Astrocyte of the cerebellum (primary cell): ENCODE measurements at places on chromosomes 12 and 14.

DNA sequence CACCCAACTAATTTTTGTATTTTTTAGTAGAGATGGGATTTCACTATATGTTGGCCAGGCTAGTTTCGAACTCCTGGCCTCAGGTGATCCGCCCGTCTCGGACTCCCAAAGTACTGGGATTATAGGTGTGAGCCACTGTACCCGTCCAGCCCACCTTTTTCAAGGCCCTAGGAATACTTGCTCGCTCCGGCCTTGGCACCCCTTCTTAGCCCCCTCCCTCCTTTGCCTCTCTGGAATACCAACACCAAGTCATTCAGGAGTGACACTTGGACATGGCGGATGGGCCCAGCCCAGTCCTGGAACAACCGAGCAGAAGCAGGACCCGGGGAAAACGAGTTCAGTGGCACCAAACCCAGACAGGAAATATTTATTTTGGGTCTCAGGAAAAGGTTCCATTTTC lies 29.1 kb downstream of the PLEKHG3 start:
- no peak for DNase-seq

GRCh38 chr12:2297004-2297403 lies 244.2 kb downstream of the CACNA1C start:
- DNase-seq, result no peak

GRCh38 chr12:92124689-92125029 lies 21.0 kb downstream of the BTG1 start:
- DNase-seq, result no peak

- peak; percentile 38 for DNase-seq
These were observed 14.0 kb downstream of the CCER1 start for GRCh38 chr12:90940872-90941499.

DNA sequence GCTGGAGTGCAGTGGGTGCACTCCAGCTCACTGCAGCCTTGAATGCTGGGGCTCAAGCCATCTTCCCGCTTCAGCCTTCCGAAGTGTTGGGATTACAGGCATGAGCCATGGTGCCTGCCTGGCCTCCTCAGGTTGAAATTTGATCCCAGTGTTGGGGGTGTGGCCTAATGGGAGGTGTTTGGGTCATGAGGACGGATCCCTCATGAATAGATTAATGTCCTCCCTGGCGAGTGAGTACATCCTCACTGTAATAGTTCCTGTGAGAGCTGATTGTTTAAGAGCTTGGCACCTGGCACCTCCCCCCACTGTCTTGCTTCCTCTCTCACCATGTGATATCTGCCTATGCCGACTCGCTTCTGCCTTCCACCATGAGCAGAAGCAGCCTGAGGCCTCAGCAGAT lies 84.7 kb downstream of the TSPAN9 start:
- DNase-seq, result no peak
